ENCODE measurements at places on chromosomes 12 and 14.

- DNase-seq, result no peak
These were observed 112.1 kb upstream of the NPAS3 start for GRCh38 chr14:32826404-32827082.

GRCh38 chr14:105285174-105285573, 15.6 kb downstream of the BRF1 start:
- no peak for DNase-seq

DNA sequence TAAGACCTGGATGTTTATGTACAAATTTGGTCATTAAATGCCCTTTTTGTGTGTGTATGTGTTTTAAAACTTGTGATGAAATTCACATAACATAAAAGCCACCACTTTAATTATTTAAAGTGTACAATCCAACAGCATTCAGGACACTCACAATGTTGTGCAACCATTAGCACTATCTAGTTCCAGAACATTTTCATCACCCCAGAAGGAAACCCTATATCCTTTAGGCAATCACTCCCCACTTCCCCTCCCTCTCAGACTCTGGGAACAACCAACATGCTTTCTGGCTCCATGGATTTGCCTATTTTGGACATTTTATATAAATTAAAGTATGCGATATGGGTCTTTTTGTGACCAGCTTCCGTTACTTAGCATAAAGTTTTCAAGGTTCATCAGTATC, 124.6 kb downstream of the TTC7B start:
- DNase-seq, result no peak

DNA sequence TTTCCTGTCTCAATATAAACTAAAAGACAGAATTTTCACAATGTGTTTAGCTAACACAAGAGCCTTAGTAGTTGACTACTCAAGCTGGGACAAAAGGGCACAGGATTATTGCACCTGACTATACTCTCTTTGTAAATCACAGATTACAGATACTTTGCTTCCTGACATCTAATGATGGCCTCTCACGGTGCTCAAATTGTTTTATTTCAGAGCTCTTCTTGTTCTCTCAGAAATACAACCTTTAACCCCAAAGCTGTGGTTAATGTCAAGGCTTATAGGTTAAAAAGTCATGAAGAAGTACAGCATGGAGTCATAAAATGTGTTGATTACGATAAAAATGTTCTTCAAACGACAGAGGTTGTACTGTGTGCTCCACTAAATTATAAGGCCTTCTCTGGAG, 89.9 kb upstream of the CPNE8 start:
- DNase-seq, result no peak

DNA sequence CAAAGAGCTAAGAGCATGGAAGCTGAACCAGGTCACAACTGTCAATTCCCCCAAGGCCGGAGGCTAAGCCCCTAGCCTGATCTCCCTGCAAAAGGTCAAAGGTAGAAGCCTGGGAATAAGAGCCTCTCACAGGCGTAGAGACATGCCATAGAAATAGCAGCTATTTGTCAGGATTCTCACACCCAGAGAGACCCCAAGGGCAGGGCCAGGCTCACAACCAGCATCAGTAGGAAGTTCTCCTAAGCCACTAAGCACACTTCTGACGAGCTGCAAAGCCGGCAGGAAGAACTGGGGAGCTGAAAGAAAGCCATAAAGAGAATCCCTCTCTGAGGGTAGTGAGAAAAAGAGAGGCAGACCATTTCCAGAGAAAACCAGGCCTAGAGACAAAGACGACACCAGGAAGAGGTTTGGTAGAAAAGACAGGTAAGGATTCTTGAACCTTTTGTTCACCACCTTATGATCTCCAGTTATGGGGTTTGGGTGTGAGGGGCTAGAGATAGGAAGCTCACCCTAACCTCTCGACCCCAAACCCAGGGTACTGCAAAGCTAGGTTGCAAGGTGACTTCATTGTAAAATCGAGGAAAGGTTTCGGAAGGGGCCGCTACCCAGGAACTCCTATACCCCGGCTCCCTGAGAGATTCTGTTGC, 1.0 kb downstream of the SMARCC2 start:
- no peak for DNase-seq

DNA sequence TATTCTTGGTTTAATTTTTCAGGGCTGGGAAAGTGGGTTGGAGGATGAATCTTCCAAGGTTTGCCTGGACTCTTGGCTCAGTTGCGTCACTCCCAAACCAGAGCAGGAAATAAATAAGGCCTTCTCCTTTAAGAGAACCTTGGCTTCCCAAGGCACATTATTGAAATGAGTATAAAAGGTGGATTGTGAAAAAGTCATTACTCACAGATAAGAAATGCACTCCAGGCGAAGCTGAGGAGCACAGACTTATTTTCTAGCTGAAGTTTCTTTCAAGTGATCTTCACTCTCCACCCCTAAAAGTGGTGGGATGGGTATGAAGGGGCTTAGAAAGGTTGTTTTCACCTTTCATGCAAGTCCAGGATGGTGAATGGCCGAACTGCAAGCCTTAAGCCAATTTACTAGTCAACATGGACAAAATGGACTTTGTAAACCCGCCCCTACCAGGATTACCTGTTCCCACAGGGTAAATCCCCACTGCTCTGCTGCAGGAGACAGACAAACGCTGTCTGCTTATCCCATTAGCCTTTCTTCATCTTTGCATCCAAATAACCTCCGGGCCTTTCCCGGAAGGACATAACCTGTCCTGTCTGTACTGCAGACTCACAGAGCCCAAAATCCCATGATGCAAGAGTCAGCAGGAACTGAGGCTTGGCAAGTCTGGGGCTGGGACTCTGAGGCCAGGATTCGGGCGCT, 207.6 kb downstream of the BCL11B start:
- DNase-seq, result no peak
